ENCODE measurements at places on chromosomes 11 and 22. TPM values are rescaled to one million over a fixed set of nuclear protein-coding genes. Genes with fewer than 3 reads are reported as not detected.

HBG1 gene
- not detected for total RNA-seq

C11orf71 gene
- 10.5 TPM for total RNA-seq

TSGA10IP gene
- not detected for total RNA-seq

TMEM191B gene
- total RNA-seq, result 0.74 TPM

LMO1 gene
- 2.3 TPM for total RNA-seq

PAK1 gene
- 7.7 TPM for total RNA-seq

ANKK1 gene
- not detected for total RNA-seq

C11orf16 gene
- not detected for total RNA-seq

- DNase-seq, result no peak
Observed at GRCh38 chr11:9065607-9066432, 25.6 kb downstream of the SCUBE2 start.

GRCh38 chr11:15780382-15780781 is 576.0 kb downstream of the SOX6 start:
- no peak for DNase-seq

- DNase-seq, result no peak
Observed at GRCh38 chr11:77109236-77110019, 6.8 kb downstream of the OMP start.

DNA sequence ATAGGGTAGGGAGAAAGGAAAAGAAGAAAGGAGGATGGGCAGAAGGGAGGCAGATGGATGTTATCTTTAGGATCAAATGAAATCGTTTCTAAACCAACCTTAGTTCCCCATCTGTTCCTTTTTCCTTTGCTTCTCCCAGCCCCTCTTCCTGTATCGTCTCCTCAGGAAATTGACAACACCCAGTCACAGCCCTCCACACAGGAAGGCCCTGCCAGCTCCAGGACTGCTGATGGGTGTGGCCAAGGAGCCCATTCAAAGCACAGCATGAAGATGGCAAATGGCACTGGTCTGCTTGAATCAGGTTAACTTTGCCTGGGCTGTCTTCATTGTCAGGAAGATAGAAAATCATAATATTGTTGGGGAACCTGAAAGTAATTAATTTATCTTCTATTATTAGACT is 164.8 kb downstream of the C11orf87 start:
- DNase-seq, result no peak

- no peak for DNase-seq
Observed at GRCh38 chr11:112025707-112026106, 499 bp downstream of the DLAT start.

GRCh38 chr11:32279672-32280071 is 155.7 kb downstream of the WT1 start:
- DNase-seq, result no peak

DNA sequence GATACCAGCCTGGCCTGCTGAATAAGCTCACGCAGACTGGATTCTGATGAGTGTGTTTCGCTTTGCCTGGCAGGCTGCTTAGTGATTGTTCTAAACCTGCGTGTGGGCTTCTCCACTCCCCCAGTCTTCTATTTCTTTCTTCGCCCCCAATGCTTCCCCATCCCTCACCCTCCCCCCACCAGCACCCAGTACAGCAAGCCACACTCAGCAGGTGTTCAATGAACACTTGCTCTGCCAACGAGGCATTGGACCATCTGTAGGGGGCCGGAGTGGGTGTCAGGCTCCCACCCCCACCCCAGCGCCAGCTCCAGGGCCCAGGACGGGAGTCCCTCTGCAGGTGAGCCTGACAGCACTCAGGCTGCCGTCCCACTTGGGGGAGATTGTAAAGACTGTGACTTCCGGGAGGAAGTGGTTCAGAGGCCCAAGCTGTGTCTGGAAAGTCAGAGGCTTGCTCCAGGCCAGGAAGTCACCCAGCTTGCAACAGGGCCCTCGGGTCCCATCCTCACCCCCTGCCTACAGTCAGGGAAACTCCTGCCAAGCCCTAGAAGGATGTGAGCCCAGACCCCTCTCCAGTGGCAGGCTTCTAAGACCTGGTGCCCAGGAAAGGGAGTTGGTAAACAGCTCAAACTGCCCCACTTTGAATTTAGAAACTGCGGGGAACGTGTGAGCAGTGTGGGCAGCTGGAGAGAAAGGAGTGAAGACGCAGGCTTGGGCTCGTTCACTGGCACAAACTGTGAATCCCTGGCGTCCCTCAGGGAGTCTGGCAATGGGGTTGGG is 66.3 kb upstream of the PRDM11 start:
- DNase-seq, result no peak

DNA sequence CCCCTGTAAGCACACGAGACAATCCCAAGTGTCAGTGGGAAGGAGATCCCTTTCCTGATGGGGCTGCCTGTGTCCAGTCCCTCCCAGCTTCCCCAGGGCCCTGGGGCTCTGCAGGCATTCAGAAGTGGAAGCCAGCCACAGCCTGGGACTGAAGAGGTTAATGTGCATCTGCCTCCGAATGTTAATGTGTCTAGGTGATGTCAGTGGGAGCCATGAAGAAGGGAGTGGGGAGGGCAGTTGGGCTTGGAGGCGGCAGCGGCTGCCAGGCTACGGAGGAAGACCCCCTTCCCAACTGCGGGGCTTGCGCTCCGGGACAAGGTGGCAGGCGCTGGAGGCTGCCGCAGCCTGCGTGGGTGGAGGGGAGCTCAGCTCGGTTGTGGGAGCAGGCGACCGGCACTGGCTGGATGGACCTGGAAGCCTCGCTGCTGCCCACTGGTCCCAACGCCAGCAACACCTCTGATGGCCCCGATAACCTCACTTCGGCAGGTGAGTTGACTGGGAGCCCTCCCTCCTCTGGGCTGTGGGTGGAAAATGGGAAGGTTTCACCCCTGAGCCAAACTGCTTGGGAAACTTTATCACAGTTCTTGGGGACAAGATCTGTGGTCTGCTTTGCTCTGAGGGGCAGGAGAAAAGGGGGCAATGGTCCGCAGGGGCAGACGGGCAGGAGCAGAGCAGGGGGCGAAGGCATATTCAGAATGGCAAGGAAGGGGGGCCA is at the start of gene MCHR1:
Gene MCHR1, plus strand, starts transcription at position 236 of the 715 bp plus-strand sequence. Its CDS starts 169 bp downstream, at position 405.
- no peak for DNase-seq

DNA sequence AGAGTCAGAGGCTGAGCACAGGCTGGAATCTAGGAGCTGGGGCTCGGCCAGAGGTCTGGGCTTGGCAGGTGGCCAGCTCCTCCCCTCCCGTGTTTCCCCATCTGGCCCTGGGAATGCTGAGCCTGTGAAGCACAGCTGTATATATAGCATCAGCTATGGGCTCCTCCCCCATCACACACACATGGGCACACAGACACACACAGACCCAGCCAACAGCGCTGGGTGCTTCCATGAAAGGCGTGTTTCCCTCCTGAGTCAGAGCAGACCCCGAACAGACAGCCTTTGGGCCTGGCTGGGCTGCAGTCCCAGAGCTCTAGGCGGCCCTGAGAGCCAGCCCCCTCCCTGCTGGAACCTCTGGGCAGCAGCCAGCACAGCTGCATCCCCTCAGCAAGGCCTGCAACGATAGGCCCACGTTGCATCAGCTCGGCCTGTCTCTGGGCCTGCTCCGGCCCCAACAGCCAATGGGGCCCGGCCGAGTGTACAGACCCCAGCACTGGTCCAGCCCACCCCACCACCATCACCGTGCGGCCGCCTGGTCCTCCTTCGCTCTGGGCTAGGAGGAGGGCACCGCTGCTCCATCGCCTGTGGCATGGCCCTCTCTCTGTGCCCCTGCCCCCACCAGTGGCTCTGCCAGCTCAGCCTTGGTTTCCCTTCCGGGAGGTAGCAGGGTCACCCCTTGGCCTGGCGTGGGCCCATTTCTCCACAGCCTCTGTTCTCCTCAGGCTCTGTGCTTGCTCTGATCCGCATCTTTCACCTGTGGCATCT is 7.6 kb upstream of the SERPINH1 start:
- DNase-seq, result peak; percentile 94

DNA sequence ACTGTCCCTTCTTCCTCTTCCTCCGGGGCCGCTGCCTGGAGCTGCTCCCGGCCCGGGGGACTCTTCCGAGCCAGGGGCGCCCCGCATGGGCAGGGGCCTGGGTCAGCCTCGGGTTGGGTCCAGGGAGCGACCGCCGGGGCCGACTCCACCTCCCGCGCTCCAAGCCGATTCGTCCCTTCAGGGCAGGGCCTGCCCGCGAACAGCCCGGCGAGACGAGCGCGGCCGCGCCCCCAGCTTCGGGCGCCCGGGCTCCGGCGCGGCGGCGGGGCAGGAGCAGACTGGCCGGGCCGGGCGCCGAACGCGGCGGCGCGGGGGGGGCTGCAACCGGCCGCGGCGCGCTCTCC is at the start of gene LARGE1:
Gene LARGE1, minus strand, starts transcription at position 280 of the 344 bp plus-strand sequence.
- peak; percentile 36 for DNase-seq

- DNase-seq, result peak; percentile 58
Observed at GRCh38 chr11:76666408-76666807, 4.1 kb downstream of the LRRC32 start.

GRCh38 chr11:57745206-57745605 is 3.9 kb downstream of the SELENOH start:
- no peak for DNase-seq

DNA sequence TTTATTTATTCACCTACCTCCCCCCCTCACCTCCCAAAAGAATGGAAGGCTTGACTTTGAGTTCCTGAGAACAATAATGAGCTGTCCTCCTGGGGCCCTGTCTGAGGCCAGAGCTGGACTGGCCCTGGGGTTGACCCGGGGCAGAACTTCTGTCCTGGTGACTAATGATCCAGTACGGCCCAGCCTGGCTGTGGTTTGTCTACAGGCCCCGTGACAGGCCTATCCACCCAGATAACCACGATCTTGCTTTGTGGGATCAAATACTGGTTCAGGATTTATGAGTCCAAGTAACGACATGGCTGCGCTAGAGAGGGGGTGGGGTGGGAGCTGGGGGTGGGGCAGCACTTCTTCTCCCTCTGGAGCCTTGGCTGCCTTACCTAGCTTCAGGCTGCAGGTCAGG is 81.5 kb downstream of the WT1 start:
- no peak for DNase-seq

DNA sequence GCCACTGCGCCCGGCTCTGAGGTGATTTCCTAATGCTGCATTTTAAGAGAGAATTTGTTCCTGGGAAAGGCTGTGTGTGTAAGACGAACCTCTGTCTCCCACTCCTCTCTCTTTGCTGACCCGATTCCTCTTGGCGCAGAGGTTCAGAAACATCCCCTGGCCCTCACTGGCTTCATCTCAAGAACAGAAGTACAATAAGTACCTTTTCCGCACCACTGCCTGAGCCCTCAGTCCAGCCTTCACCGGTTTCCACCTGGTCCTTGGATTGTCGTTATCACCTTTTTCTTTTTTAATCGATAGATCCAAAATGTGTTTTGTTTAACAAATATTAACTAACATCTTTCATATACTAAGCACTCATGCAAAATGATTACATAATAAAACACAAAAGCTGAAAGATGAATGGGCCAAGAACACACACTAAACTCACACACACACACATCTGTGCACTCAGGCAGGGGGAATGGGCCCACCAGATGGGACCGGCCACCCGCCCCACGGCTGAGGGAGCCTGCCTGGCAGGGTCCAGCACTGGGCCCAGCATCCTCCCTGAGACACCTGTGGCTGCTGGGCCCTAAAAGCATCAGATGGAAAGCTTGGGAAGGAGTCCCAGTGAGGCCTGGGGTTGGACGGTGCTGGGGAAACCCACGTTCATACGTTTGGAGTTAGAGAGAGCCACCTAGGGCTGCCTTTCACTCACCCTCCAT is 50.4 kb upstream of the A4GALT start:
- DNase-seq, result no peak

GRCh38 chr22:39914584-39914983 is 13.7 kb downstream of the GRAP2 start:
- DNase-seq, result no peak

GRCh38 chr11:28461846-28462245 is 353.7 kb downstream of the METTL15 start:
- no peak for DNase-seq

GRCh38 chr11:75949023-75949672 is 134.1 kb downstream of the UVRAG start:
- no peak for DNase-seq

DNA sequence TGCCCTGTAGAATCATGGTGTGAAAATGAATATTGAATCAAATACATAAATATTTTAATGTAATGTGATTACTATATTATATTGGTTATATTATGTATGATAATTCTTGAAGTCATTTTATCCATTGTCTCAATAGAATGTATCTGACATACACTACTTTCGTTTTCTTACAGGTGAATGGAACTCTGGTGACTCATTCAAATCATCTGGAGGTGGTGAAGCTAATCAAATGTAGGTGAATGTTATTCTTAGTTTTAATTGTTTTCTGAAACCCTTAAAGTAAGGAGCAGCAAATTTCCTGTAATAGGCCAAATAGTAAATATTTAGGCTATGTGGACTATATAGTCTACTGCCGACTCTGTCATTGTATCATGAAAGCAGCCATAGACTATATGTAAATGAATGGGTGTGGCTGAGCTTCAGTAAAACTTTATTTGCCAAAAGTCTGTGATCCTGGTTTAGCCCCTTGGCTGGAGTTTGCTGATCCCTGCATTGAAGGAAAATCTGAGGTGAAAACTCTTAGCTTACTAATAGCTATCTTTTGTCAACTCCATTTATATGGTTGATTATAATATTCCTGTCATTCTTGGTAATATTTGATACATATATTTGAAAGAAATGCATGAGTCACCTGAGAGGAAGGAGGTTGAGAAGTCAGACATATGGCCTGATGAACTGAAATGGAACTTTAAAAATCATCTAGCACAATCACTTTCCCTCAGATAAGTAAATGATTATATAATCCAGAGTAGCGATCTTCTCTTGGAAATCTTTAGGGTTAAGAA is 87.2 kb upstream of the GRIK4 start:
- DNase-seq, result no peak

DNA sequence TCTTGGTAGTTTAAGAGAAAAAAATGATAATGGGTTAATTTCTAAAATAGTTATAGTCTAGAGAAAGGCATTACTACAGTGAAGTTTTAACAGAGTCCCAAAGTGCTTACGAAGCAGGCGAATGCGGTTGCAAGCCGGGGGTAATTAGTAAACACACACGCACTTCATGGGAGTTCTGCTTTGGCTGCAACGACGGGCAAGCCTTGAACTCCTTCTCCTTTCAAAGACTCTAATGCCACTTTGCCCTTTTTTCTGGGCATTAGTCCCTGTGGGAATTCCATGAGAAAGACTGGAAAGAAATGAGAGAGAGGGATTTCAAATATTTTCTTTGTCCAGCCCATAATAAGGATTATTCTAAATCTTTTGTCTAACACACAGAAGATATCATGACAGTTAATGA is 66.1 kb downstream of the TENM4 start:
- DNase-seq, result no peak

- DNase-seq, result no peak
Observed at GRCh38 chr11:67675058-67675747, 780 bp upstream of the ALDH3B2 start.

DNA sequence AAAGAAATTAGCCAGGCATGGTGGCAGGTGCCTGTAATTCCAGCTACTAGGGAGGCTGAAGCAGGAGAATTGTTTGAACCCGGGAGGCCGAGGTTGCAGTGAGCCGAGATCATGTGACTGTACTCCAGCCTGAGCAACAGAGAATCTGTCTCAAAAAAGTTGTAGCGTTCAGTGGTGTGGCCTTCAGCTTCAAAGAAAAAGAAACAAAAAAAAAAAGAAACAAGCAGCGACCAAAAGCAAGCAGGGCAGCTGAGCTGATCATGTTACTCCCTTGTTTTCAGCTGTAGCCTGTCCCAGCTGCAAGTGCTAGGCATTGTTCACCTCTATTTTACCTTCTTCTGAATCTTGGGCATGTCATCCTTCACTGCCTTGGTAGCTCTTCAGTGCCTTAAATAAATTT is 37.0 kb downstream of the SFI1 start:
- no peak for DNase-seq
